ENCODE measurements at places on chromosomes 12 and 14. TPM values are rescaled to one million over a fixed set of nuclear protein-coding genes. Genes with fewer than 3 reads are reported as not detected.

PTPRR gene
- total RNA-seq: 1.6 TPM

AMHR2 gene
- total RNA-seq: 0.24 TPM

CEBPE gene
- not detected for total RNA-seq

KRT3 gene
- not detected for total RNA-seq

PIWIL1 gene
- not detected for total RNA-seq

MYF5 gene
- not detected for total RNA-seq

DNA sequence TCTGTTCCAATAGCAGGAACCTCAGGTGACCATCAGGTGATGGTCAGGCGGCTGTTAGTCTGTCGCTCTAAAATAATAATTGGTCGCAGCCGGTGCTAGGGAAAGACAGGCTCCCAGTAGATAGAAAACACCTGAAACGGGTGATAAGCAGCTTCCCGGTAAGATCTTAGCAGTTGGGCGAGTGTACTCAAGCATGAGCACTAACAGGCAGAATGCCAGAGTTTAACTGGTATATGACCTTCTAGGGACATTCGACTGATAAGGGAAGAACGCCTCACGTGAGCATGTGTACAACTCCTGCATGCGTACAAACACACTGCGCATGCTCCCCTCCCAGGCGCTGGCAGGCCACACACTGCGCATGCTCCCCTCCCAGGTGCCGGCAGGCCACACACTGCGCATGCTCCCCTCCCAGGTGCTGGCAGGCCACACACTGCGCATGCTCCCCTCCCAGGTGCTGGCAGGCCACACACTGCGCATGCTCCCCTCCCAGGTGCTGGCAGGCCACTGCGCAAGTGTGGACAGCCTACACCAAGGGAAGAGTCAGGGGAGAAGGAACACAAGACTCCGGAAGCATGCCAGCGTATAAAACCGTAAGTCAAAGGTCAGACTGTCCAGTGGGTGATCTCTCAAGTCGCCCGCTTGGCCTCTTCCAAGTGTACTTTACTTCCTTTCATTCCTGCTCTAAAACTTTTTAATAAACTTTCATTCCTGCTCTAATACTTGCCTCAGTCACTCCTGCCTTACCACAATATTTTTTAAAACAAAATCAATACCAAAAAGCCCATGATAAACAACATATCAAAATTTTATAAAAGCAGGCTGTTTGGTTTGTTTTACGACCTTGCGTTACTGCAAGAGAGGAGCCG is 24.5 kb downstream of the GPRC5D start:
- no peak overlapping the region for H3K27ac ChIP-seq
- H3K4me1 ChIP-seq: peaks cover 4% of the 10 kb centered on the region
- no peaks in the 10 kb centered on the region for H3K36me3 ChIP-seq
- H3K4me3 ChIP-seq: no peak overlapping the region
- DNase-seq: no peak
- no peaks in the 10 kb centered on the region for H3K27me3 ChIP-seq

DNA sequence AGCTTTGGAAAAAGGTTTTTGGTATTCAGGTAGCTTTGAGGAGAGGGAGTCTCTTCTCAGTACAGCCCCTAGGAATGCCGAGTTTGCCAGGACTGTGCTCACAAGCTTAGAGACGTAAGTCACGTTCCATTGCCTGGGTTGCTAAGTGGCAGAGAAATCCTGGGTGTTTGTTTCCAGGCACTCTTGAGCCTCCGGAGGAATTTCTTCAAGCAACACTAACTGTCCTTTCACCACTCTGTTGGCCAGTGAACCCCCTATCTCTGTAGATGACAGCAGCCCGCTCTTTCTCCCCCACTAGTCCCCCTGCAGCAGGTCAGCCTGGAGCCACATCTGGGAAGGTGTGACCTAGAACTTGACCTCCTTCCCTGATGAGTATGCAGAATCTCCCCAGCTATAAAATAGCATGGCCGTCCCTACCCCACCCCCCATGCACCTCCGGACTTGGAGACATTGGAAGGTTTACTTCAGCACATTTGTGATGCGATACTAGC is 162.7 kb downstream of the ZFP36L1 start:
- DNase-seq: no peak
- H3K4me3 ChIP-seq: no peak overlapping the region
- H3K27ac ChIP-seq: no peak overlapping the region
- no peaks in the 10 kb centered on the region for H3K27me3 ChIP-seq
- peaks cover 13% of the 10 kb centered on the region for H3K4me1 ChIP-seq

DNA sequence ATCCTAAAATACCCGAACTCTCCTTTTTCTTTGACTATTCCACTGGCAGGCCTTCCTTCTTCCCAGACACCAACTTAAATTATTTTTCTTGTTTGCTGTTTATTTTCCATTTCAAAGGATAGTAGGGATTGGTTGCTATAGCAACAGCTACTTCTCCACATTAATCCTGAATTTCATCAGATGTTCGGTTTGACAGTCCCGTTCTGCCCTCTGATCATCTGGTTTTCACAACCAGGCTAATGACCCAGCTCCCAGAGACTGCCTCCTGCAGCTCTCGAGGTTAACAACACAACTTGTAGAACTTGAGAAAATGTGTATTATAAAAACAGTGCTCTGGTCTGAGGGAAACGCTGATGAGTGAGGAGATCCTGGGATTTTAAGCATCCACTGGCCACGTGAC is 45.5 kb downstream of the NUAK1 start:
- no peaks in the 10 kb centered on the region for H3K27me3 ChIP-seq
- DNase-seq: no peak
- no peaks in the 10 kb centered on the region for H3K36me3 ChIP-seq
- H3K27ac ChIP-seq: no peak overlapping the region
- H3K4me3 ChIP-seq: no peak overlapping the region

GRCh38 chr14:60515511-60516289 is 6.8 kb downstream of the SIX6 start:
- H3K4me1 ChIP-seq: peaks cover 48% of the 10 kb centered on the region
- H3K36me3 ChIP-seq: no peaks in the 10 kb centered on the region
- peaks cover 90% of the 10 kb centered on the region for H3K27me3 ChIP-seq
- H3K27ac ChIP-seq: no peak overlapping the region
- DNase-seq: peak; percentile 78

GRCh38 chr12:120356567-120357030 is 12.4 kb downstream of the MSI1 start:
- H3K27me3 ChIP-seq: no peaks in the 10 kb centered on the region
- H3K27ac ChIP-seq: no peak overlapping the region
- peaks cover 27% of the 10 kb centered on the region for H3K4me1 ChIP-seq
- peaks cover 14% of the 10 kb centered on the region for H3K36me3 ChIP-seq
- H3K4me3 ChIP-seq: no peak overlapping the region
- peak; percentile 78 for DNase-seq

GRCh38 chr14:39396448-39396847 is 35.8 kb downstream of the FBXO33 start:
- no peak overlapping the region for H3K4me3 ChIP-seq
- H3K36me3 ChIP-seq: no peaks in the 10 kb centered on the region
- no peak overlapping the region for H3K27ac ChIP-seq
- no peak for DNase-seq

DNA sequence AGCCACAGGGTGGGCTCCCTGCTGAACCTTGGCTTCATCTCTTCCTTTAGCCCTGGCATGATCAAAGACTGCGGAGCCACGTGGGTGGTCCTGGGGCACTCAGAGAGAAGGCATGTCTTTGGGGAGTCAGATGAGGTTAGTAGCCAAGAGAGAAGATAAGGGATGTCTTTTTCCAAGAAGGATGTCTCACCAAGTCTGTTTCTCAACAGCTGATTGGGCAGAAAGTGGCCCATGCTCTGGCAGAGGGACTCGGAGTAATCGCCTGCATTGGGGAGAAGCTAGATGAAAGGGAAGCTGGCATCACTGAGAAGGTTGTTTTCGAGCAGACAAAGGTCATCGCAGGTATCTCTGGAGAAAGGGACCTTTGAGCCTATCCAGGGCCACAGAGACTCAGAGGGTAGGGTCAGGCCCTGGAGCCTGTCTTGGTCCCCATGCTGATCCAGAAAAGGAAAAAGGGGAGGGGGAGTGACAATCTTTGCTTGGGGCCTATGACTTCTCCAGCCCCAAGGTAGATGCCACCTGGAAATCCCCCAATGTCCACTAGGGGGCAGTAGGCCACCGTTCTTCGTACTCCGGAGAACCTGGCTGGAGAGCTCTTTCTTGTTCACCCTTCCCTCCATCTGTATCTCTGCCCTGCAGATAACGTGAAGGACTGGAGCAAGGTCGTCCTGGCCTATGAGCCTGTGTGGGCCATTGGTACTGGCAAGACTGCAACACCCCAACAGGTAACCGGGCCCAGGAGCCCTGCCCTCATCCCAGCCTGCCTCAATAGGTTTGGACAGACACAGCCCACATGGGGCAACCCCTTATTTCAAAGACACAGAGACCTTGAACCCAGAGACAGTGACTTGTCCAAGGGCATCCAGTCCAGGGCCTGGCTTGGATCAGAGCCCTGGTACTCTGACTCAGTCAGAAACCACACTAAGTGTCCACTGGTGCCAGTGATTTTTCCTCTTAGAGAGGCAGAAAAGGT is 2.0 kb downstream of the TPI1 start:
- no peaks in the 10 kb centered on the region for H3K27me3 ChIP-seq
- peak; percentile 96 for DNase-seq
- H3K27ac ChIP-seq: peak overlapping the region; percentile 85
- H3K36me3 ChIP-seq: peaks cover 14% of the 10 kb centered on the region
- H3K4me1 ChIP-seq: peaks cover 56% of the 10 kb centered on the region

DNA sequence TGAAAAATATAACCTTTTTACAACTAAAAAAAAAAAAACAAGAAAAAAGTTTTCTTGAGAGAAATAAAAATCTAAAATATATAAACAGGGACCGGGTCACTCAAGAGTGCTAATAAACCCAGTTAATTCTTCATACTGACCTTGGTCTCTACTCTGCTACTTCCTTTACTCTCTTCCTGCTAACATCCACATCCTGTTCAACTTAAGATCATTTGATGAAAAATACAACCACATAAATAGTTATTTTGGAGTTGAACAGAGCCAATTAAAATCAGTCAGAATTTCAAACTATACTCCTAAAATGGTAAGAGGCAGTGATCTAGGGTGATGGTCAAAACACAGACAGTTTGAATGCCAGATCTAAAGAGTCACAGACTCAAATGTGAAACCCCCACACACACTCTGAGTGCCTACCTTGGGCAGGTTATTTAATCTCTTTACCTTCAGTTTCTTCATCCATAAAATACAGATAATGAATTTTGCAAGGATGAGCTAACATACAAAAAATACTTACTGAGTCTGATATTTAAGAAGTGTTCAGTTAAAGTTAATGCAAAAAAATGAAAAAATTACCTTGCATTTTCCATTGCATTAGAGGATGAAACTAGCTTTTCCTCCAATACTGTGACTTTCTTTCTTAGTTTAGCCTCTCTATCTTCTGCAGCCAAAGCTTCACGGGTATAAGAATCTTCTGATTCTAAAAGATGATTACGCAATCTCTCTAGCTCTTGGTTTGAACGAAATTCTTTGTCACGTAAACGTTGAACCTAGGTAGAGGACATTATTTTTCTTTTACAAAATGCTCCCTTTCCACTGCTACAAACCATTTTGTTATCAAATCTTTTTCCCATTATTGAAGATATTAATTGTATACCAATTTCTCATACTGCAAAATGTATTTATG is 40.9 kb downstream of the TRIP11 start:
- no peaks in the 10 kb centered on the region for H3K27me3 ChIP-seq
- peak; percentile 37 for DNase-seq
- H3K27ac ChIP-seq: no peak overlapping the region
- no peak overlapping the region for H3K4me3 ChIP-seq
- H3K4me1 ChIP-seq: no peaks in the 10 kb centered on the region
- 0 out of 2 replicates have a peak, but pooled peaks cover 1% of the 10 kb centered on the region for H3K36me3 ChIP-seq

DNA sequence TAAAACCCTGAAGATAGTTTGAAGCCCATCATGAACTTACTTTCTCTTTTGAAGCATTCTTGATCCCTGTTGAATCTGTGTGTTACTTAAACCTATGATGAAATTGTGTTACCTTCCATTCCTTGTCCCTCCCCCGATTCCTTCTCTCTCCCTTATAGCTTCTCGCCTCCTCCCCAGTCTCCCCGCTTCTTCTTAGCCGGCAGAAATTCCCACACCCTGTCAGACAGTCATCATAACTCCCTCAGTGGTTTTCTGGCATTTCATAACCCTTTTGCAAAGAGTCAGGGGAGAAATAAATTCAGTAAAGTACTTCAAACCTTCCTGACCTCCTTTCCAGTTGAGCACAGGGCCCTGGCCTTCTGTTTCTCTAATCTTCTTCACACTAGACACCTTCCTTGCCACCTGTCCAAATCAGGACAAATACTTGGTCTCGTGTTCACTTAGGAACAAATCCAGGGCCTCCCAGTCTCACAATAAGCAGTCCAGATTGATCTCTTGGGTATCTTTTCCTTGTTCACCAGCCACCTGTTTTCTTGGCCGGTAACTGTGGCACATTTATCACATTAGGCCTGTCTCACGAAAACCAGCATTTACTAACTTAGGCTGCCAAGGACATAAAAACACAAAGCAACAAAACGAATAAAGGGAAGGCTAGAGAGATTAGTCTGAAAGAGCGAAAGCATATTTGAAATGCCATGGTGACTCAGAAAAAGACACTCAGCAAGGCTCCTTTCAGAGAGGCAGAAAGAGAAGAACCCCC is 355.9 kb downstream of the TMTC2 start:
- H3K36me3 ChIP-seq: no peaks in the 10 kb centered on the region
- H3K4me1 ChIP-seq: no peaks in the 10 kb centered on the region
- peak; percentile 18 for DNase-seq
- H3K4me3 ChIP-seq: no peak overlapping the region
- no peak overlapping the region for H3K27ac ChIP-seq

- no peaks in the 10 kb centered on the region for H3K27me3 ChIP-seq
- no peaks in the 10 kb centered on the region for H3K4me1 ChIP-seq
- H3K4me3 ChIP-seq: no peak overlapping the region
- H3K36me3 ChIP-seq: no peaks in the 10 kb centered on the region
- no peak for DNase-seq
These were observed 85.4 kb downstream of the CHGA start for GRCh38 chr14:93008381-93008780.

DNA sequence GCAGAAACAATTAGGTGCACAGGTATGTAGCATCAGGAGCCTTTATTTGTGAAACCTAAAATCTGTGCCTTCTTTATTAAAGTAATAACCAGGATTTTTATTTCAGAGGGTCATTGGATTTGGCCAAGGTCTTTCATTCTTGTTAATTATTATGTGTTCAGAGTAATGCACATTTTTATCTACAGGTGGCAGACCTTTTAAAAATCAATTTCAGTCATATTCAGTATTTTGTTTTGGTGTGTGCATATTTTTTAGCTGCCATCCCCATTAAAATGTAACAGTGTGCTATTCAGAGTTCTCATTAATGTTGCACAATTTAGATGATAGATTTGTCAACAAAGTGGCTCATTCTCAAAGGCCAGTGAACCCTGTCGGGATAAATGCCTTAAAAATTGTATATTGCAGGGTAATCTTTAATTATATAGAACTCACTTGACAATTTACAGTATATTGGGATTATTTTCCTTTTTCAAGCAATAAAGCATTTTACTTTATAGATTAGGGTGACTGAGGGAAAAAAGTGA is 319.3 kb upstream of the SOX5 start:
- DNase-seq: no peak
- H3K36me3 ChIP-seq: no peaks in the 10 kb centered on the region
- H3K4me1 ChIP-seq: no peaks in the 10 kb centered on the region
- no peak overlapping the region for H3K27ac ChIP-seq
- H3K27me3 ChIP-seq: no peaks in the 10 kb centered on the region
- H3K4me3 ChIP-seq: no peak overlapping the region

All from GM23338 (cell line).